Large intestine (tissue), 12 donors: ENCODE measurements at places on chromosomes 16 and 17. TPM values are rescaled to one million over a fixed set of nuclear protein-coding genes. Genes with fewer than 3 reads are reported as not detected.

METRNL gene
- polyA plus RNA-seq, result 81.1 TPM

SOX9 gene
- 48.0 TPM for polyA plus RNA-seq

DNA sequence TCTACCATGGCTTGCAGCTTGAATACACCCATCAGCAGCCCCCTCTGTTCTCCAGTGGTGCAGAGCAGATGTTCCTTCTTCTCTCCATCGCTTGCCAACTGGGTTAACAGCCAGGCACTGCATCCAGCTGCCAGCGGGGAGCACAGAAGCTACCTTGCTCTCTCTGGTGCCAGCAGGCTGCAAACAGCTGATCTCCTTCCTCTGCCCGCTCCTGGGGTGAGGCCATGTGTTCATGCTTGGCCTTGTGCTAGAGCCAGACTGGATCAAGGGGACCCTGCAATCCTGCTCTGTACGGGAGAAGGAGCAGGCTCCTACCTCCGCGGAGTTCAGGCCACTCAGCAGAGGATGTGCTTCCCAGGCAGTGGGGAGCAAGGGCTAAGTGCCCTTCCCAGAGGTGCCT is 24.1 kb upstream of the ENGASE start:
- no peak for DNase-seq

GRCh38 chr17:75647061-75647460 is 13.8 kb downstream of the SMIM5 start:
- DNase-seq, result no peak

DNA sequence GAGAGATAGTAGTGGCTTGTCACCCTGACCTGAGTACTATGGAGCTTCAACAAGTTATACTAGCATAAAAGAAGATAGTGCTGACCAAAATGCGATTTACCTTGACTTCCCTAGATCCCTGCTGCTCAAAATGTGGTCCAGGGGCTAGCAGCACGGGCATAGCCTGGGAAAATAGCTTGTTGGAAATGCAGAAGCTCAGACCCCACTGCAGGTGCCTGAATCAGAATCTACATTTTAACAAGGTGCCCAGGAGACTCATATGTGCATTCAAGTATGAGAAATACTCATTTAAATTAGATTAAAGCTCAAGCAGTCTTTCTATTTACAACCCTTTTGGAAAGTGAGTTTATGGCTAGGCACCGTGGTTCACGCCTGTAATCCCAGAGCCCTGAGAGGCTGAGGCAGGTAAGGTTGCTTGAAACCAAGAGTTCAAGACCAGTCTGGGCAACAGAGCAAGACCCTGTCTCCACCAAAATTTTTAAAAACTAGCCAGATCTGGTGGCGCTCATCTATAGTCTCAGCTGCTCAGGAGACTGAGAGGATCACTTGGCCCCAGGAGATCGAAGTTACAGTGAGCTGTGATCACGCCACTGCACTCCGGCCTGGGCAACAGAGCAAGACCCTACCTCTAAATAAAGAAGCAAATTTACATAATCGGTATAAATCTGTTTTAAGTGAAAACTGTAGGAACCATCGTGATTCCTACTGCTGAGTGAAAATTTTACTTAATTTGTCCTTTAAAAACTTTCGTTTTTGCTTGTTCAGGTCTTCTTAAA is 7.3 kb downstream of the APOH start:
- no peak for DNase-seq

DNA sequence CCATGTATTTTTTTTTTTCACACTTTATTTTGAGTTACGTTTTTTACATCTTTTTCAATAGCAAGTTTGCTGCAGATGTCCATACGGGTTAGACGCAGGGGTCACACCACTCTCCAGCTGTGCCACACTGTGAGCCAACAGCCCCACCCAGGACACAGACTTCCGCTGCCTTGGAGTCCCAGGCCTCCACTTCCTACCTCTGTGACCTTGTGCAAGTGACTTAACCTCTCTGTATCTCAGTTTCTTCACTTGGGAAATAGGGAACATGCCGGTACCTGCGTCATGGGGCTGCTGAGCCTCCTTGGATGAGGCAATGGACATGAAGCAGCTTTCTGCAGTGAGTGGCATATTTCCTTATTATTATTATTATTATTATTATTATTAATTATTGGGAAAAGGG is 3.3 kb upstream of the PITPNA start:
- no peak for DNase-seq

- DNase-seq, result no peak
These were observed 101.8 kb upstream of the CDH13 start for GRCh38 chr16:82524976-82525375.

GRCh38 chr17:41528959-41529353 is 848 bp upstream of the KRT19 start:
- peak; percentile 50 for DNase-seq

DNA sequence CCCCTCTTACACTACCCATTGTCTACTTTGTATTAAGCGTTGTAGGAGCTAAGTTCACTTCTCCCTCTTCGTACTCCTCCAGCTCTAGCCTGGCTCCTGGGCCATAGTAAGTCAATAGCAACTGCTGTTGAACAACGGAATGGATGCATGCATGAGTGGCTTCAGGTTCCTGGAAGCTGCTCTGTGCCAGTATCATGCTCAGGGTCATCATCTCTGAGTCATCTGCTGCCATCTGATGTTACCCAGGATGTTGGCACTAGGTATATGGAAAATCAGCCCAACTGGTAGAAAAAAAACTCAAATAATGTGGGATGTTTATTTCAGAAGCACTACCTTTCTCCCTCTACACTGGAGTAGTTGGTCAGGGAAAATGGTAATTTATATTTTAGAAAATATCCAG is 536.8 kb downstream of the NPIPA7 start:
- DNase-seq, result no peak

DNA sequence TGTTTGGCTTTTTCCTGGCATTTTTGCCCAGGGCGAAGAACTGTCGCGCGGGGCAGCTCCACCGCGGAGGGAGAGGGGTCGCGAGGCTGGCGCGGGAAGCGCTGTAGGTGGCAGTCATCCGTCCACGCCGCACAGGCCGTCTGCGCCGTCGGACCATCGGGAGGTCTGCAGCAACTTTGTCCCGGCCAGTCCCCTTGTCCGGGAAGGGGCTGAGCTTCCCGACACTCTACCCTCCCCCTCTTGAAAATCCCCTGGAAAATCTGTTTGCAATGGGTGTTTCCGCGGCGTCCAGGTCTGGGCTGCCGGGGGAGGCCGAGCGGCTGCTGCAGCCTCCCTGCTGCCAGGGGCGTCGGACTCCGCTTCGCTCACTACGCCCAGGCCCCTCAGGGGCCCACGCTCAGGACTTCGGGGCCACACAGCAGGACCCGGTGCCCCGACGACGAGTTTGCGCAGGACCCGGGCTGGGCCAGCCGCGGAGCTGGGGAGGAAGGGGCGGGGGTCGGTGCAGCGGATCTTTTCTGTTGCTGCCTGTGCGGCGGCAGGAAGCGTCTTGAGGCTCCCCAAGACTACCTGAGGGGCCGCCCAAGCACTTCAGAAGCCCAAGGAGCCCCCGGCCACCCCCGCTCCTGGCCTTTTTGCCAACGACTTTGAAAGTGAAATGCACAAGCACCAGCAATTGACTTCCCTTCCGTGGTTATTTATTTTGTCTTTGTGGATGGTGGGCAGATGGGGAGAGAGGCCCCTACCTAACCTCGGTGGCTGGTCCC is 2.3 kb upstream of the CBX4 start:
- DNase-seq, result peak; percentile 71

TBC1D3K gene
- 0.96 TPM for polyA plus RNA-seq

GRCh38 chr17:48907713-48908046 is 527 bp upstream of the UBE2Z start:
- DNase-seq, result no peak

CLEC18A gene
- polyA plus RNA-seq, result 0.99 TPM

KRTAP1-3 gene
- polyA plus RNA-seq, result not detected

DNA sequence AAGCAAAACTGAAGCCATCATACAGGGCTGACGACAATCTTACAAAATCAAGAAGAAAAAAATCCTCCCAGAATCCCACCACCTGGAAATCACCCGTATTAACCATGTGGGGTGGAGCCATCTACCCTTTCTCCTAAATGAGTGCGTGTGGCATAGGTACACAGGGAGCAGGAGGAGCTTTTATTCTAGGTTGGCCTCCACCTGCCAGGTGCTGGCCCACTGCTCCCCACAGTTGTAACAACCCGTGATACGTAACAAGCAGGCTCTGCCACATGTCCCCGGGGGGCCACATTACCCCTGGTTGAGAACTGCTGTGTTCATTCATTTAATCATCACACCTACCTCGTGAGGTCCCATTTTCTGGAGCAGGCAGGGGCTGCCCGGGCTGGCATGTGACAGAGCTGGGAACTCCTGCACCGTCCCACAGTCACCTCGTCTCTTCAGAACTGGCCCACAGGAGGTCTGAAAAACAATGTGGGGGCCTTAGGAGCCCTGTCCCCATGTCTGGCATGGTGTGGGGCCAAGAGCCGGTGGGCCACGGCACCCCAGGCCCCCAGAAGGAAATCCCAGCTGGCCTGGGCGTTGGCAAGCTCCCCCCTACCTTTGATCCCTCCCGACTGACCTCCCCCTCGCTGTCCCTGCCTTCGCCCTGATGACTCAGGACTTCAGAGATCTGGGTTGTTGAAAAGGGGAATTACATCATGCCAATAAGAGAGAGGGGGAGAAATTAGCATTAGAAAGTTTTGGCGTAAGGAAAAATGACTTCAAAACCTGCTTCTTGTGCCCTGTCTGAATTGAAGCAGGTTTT is 12.9 kb downstream of the CMIP start:
- peak; percentile 93 for DNase-seq

- DNase-seq, result no peak
These were observed 13.7 kb downstream of the SMARCE1 start for GRCh38 chr17:40633871-40634270.

- no peak for DNase-seq
These were observed 89.1 kb downstream of the CDK5R1 start for GRCh38 chr17:32575852-32576251.

DNA sequence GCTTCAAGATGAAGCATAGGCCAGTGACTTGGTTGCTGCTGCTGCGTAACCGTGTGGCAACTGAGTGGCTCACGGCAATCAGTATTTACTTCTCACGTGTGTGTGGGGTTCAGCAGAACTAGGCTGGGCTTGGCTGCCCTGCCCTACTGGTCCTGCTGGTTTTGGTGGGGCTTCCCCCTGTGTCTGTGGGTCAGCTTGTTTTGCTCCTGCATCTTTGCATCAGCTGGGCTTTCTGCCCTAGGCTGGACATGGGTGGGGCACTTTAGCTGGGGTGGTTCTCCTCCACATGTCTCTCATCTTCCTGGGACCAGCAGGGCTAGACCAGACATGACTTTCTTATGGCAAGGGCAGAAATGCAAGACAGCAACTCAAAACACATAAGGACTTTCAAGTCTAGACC is 550.5 kb downstream of the MAF start:
- DNase-seq, result no peak

DNA sequence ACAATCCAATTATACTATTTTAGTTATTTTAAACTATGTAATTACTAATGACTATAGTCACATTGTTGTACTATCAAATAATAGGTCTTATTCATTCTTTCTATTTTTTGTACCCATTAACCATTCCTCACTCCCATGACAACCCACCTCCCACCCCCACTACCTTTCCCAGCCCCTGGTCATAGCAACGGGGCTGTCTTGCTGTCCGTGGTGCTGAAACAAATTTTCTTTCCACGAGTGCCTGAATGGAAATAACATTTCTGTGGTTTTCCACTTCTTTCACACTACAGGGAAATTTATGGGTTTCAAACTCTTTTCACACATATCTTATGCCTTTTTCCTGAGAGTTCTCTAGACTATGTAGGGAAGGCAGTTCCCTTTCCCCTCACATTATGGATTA is 326.6 kb downstream of the PHKB start:
- no peak for DNase-seq

YBX2 gene
- 2.8 TPM for polyA plus RNA-seq

DNA sequence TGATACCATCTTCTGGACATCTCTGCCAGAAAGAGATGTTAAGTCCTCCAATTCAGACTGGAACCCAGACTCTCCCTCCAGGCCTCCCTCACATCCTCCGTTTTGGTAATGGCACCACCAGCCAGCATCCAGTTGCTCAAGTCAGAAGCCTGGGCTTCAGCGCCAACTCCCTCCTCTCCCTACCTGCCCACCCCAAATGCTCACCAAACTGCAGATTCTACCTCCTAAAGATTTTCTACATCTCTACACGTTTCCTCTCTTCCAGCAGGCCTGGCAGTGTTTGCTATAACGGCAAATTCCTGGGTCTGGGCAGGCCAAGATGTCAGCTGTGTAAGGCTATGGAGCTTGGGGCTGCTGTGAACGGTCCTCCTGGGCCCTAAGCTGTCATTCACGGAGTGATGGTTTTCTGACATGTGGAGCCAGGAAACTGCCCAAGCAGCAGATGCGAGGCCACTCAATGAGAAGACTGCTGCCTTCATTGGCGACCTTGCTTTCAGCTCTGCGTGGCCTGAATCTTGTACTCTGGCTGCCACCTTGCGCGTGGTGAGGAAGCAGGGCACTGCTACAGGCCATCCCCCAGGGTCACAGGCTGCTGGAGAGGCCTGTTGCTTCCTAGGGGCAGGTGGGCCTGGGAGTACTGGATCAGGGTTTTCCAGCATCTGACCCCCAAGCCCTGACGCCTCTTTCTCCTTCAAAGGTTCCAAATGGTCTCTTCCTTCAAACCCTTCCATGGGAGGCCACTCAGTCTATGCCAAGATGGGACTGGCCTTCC is 37.7 kb downstream of the TBX4 start:
- DNase-seq, result no peak

NTN3 gene
- 0.75 TPM for polyA plus RNA-seq

GRCh38 chr16:10517868-10518267 is 62.5 kb downstream of the EMP2 start:
- no peak for DNase-seq

- no peak for DNase-seq
These were observed 34.4 kb downstream of the JPH3 start for GRCh38 chr16:87636741-87637140.

MT4 gene
- polyA plus RNA-seq, result not detected

GRCh38 chr17:45700171-45701090 is 83.7 kb upstream of the CRHR1 start:
- no peak for DNase-seq

DNA sequence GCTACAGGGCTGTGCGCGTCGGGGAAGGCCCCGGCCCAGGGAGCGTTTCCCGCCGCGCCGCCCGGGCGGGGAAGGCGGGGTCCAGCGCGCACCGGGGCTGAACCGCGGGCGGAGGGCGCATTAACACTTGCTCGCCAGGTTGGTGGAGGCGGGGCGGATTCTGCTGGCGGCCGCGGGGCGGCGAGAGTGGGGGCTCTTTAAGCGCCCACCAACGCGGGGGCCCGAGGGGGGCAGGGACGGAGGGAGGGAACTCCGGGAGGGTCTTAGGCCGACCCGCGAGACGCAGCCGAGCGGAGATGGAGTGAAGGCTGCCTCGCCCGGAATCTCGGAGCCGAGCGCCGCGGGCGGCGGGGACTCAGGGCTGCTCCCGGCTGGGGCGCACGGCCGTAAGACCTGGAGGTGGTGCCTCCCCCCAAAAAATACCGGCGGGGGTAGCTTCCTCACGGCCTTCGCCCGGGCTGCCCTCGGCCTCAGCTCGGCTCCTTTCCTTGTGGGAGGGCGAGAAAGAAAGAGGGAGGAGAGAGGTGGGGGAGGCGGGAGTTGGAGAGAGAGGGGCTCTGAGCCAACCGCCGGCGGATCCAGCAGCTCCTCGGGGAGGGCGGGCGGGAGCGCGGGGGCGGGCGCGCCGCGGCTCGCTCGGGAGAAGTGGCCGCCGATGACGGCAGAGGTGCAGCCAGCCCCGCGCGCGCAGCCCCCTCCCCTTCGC is 415 bp upstream of the FOXF1 start:
- peak; percentile 73 for DNase-seq
